ENCODE measurements at places on chromosomes 16 and 17.

- H3K4me1 ChIP-seq: peaks cover 14% of the 10 kb centered on the region
- DNase-seq: peak; percentile 45
- H3K4me3 ChIP-seq: no peak overlapping the region
- H3K27ac ChIP-seq: no peak overlapping the region
- H3K27me3 ChIP-seq: no peaks in the 10 kb centered on the region
These were observed 3.6 kb downstream of the OSGIN1 start for GRCh38 chr16:83956336-83957289.

DNA sequence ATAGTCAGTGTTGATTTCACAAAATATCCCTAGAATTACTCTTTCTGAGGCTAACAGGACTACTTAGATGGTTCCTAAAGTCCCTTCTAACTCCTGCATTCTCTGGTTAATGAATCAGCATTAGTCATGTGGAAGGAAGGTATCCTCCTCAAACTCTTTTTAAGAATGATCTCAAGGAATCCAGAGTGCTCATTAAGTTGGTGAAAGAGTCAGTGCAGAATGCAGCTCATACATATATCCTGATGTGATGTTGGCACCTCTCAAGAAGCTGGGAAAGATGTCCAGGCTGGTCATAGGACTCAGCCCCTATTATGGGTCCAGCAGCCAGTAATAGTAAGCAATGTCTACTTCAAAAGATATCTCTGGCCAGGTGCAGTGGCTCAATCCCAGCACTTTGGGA is 65.5 kb downstream of the PIGL start:
- peaks cover 24% of the 10 kb centered on the region for H3K4me1 ChIP-seq
- H3K4me3 ChIP-seq: no peak overlapping the region
- DNase-seq: no peak
- H3K36me3 ChIP-seq: no peaks in the 10 kb centered on the region
- H3K27me3 ChIP-seq: no peaks in the 10 kb centered on the region
- no peak overlapping the region for H3K27ac ChIP-seq

DNA sequence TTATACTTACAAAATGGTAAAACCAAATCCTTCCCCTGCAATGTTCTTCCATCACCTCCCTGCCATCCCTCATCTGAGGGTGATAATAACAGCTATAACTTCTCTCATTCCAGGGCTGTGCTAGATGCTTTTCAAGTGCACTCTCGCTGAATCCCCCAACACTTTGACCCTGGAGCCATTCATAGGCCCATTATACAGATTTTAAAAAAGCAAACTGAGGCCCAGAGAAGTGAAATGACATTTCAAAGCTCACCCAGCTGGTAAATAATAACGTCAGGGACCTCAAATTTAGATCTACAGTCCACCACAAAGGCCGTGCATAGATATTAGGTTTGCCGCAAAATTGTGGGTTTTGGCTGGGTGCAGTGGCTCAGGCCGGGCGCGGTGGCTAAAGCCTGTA is 378.8 kb downstream of the SLC39A11 start:
- H3K27ac ChIP-seq: no peak overlapping the region
- no peak for DNase-seq
- H3K4me1 ChIP-seq: no peaks in the 10 kb centered on the region
- no peak overlapping the region for H3K4me3 ChIP-seq

- H3K4me1 ChIP-seq: no peaks in the 10 kb centered on the region
- H3K4me3 ChIP-seq: no peak overlapping the region
- no peak overlapping the region for H3K27ac ChIP-seq
- H3K36me3 ChIP-seq: no peaks in the 10 kb centered on the region
- H3K27me3 ChIP-seq: no peaks in the 10 kb centered on the region
These were observed 257.5 kb downstream of the CDH11 start for GRCh38 chr16:64864232-64864809.

GRCh38 chr16:50800074-50800473 is 58.2 kb downstream of the CYLD start:
- H3K36me3 ChIP-seq: peaks cover 22% of the 10 kb centered on the region
- no peaks in the 10 kb centered on the region for H3K4me1 ChIP-seq
- no peak overlapping the region for H3K4me3 ChIP-seq
- no peak for DNase-seq

- H3K36me3 ChIP-seq: peaks cover 4% of the 10 kb centered on the region
- H3K27me3 ChIP-seq: no peaks in the 10 kb centered on the region
- no peak overlapping the region for H3K4me3 ChIP-seq
- no peak for DNase-seq
- no peaks in the 10 kb centered on the region for H3K4me1 ChIP-seq
- H3K27ac ChIP-seq: no peak overlapping the region
These were observed 20.1 kb downstream of the UBE2O start for GRCh38 chr17:76432712-76433336.

DNA sequence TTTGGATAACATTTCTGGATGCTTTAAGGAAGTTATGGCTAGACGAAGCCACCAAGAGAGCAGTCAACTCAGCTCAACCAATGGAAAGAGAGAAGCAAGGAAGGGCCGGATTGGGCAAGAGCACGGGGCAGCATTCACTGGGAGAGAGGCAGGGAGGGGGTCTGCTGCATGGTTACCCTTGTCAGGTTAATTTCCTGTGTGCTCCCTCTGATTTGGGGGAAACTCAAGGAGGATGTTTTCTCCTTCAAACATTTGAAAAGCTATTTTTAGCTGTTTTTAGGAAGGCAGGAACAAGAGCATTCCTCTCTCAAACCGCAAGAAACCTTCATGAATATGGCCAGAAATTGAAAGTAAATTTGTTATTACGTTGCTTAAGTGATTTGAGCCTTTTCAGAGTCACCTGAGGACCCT is 118.5 kb upstream of the ZFHX3 start:
- no peaks in the 10 kb centered on the region for H3K36me3 ChIP-seq
- H3K4me3 ChIP-seq: no peak overlapping the region
- no peaks in the 10 kb centered on the region for H3K4me1 ChIP-seq

DNA sequence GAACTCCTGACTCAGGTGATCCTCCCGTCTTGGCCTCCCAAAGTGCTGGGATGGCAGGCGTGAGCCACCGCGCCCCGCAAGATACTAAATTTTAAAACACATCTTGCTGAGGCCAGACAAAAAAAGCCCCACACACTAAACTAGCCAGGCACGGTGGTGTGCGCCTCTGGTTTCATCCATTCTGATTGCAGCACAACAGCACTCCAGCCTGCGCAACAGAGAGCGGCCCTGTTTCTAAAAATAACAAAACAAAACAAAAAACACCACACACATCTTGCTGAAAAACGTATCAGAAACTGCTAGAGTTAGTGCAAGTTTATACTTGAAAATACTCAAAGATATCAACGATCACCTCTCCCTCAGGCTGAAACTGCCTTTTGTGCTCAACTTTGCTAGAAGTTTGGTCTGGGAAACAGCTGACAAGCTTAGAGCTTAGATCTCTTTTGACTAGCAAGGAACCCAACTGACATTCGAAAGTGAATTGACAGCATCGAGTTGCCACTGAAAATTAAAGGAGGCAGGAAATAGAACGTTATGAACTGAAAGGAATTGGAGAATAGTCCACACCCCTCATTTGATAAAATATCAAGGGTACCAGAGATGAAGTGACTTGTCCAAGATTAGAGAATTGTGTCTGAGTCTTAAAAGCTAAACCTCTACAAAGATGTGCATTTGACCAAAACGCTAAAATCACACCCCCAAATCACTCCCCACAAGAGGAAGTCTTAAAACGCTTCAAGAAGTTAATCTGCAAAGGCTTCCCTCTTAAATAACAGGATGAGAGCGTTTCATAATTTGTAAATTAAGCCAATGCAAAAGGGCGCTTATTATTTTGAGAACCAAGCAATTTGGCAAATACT is 908 bp downstream of the COG4 start:
- peak; percentile 25 for DNase-seq
- peaks cover 3% of the 10 kb centered on the region for H3K36me3 ChIP-seq
- no peaks in the 10 kb centered on the region for H3K27me3 ChIP-seq
- H3K4me1 ChIP-seq: peaks cover 38% of the 10 kb centered on the region
- H3K4me3 ChIP-seq: peak overlapping the region; percentile 100
- peak overlapping the region; percentile 95 for H3K27ac ChIP-seq

DNA sequence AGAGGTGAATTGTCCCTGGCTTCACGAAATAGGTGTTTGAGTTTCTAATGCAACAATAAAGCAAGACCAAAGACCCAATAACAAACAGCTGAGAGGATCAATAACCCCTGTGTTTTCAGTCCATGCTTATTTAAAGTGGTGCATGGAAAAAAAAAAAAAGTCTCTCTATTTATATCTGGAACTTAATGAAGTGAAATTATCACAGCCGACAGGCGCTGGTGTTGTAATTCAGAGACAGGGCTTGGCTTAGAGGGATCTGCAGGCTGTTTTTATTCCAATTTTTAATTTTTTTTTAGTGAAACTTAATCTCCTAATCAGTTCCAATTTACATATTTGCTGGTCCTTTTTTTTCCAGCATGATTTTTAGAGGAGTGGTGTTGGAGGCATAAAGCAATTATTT is 858.2 kb upstream of the SOX9 start:
- no peaks in the 10 kb centered on the region for H3K36me3 ChIP-seq
- no peak overlapping the region for H3K27ac ChIP-seq
- DNase-seq: no peak
- no peaks in the 10 kb centered on the region for H3K4me1 ChIP-seq

DNA sequence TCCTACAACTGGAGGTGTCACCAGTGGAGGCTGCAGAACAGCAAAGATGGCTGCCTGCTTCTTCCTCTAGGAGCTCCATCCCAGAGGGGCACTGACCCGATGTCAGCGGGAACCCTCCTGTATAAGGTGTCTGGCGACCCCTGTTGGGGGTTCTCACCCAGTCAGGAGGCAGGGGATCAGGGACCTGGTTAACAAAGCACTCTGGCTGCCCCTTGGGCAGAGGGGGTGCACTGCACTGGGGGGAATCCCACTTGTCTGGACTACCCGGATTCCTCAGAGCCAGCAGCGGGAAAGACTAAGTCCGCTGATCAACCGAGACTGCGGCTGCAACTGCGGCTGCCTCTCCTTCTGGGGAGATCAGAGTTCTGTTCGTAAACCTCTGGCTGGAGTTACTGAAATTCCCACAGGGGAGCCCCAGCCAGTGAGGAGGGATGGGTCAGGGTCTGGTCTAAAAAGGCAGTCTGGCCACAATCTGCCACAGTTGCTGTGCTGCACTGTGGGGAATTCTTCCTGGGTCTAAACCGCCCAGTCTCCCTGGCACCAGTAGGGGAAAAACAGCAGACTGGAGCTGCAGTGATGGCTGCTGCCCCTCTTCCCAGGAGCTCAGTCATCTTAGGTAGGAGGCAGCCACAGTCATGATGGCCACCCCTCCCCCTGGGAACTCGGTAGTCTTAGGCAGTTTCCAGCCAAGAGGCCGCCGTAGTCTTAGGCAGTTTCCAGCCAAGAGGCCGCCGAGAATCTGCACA is 213.4 kb downstream of the CYB561 start:
- no peak for DNase-seq
- H3K36me3 ChIP-seq: no peaks in the 10 kb centered on the region

- H3K4me3 ChIP-seq: no peak overlapping the region
- no peaks in the 10 kb centered on the region for H3K27me3 ChIP-seq
- H3K36me3 ChIP-seq: no peaks in the 10 kb centered on the region
- H3K27ac ChIP-seq: no peak overlapping the region
- no peak for DNase-seq
These were observed 524.8 kb downstream of the KCNJ18 start for GRCh38 chr17:22217135-22217534.

DNA sequence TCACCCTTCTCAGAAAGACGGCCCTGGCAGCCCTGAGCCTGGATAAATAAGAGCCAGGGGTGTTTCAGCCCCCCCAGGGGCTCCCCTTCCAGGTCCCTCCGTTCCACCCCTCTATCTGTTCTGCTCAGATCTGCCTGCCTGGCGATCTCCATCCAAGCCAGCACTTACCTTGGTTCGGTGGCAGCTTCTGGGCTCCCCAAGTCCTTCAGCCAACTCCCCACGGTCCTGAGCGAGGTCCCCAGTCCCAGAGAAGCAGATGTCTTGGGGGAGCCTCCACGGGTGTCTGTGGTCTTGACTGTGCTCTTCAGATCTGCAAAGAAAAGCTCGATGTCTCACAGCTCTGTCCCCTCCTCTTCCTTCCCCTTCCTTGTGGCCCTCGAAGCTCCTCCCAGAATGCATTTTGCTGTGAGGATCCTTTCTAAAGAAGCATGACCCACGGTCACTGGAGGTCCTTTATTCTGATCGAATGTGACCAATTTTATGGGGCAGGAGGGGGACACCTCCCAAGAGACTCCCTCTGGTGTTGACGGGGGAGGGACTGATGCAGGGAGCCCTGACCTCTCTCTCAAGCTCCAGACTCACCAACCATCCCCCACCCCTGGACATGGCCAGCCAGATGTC is at the start of gene PIK3R6:
PIK3R6 (minus strand) TSS at position 314 of the 621 bp plus-strand sequence. CDS start 17,880 bp downstream, outside the sequence.
- H3K4me3 ChIP-seq: peak within 1 kb of the TSS; percentile 9
- H3K27ac ChIP-seq: no peak within 1 kb of the TSS
- H3K4me1 ChIP-seq: peaks cover 16% of the 10 kb centered on the region
- H3K36me3 ChIP-seq: no peaks in the 10 kb centered on the region
- no peaks in the 10 kb centered on the region for H3K27me3 ChIP-seq

- DNase-seq: no peak
- no peak overlapping the region for H3K27ac ChIP-seq
- no peaks in the 10 kb centered on the region for H3K4me1 ChIP-seq
- no peak overlapping the region for H3K4me3 ChIP-seq
- H3K36me3 ChIP-seq: no peaks in the 10 kb centered on the region
These were observed 39.4 kb upstream of the DHX8 start for GRCh38 chr17:43444223-43445008.

- H3K4me1 ChIP-seq: no peaks in the 10 kb centered on the region
- no peak overlapping the region for H3K4me3 ChIP-seq
- no peak overlapping the region for H3K27ac ChIP-seq
- H3K27me3 ChIP-seq: peaks cover 9% of the 10 kb centered on the region
These were observed 4.9 kb upstream of the SOX9 start for GRCh38 chr17:72115781-72116525.

DNA sequence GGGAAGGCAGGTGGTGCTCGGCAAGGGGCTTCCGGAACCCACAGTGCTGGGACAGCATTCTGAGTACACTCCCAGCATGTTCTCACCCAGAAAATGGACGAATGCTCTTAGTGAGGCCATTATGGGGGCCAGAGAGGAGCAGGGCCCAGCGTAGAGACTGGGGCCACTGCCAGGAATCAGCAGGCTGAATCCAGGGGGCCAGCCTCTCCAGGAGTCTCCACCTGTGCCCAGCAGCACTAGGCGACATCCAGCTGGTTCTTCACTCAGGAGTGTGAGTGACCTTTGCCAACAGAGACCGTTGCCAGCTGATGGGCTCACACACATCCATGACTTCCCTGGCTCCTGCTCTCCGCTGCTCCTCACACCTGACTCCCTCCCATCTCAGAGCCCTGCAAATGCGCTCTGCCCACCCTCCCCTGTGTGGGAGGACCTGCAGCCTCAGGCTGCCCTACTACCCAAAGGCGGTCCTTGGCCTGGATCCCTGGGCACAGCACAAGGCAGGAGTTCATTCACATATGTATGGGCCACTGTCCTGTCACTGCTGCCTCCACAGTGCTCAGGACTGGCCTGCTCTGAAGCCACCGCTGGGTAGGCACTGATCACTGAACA is 5.1 kb downstream of the RHBDF1 start:
- DNase-seq: no peak
- H3K27ac ChIP-seq: no peak overlapping the region
- H3K4me3 ChIP-seq: no peak overlapping the region
- H3K27me3 ChIP-seq: no peaks in the 10 kb centered on the region
- H3K36me3 ChIP-seq: no peaks in the 10 kb centered on the region

GRCh38 chr17:34556931-34557330 is 22.5 kb upstream of the TMEM132E start:
- H3K27ac ChIP-seq: no peak overlapping the region
- DNase-seq: no peak
- no peak overlapping the region for H3K4me3 ChIP-seq
- H3K36me3 ChIP-seq: no peaks in the 10 kb centered on the region
- no peaks in the 10 kb centered on the region for H3K27me3 ChIP-seq
